ENCODE measurements at places on chromosomes 13 and 19.

GRCh38 chr13:95123726-95124125 is 177.5 kb downstream of the ABCC4 start:
- no peak for DNase-seq

GRCh38 chr13:78393286-78394142 is 209.8 kb downstream of the POU4F1 start:
- no peak for DNase-seq

DNA sequence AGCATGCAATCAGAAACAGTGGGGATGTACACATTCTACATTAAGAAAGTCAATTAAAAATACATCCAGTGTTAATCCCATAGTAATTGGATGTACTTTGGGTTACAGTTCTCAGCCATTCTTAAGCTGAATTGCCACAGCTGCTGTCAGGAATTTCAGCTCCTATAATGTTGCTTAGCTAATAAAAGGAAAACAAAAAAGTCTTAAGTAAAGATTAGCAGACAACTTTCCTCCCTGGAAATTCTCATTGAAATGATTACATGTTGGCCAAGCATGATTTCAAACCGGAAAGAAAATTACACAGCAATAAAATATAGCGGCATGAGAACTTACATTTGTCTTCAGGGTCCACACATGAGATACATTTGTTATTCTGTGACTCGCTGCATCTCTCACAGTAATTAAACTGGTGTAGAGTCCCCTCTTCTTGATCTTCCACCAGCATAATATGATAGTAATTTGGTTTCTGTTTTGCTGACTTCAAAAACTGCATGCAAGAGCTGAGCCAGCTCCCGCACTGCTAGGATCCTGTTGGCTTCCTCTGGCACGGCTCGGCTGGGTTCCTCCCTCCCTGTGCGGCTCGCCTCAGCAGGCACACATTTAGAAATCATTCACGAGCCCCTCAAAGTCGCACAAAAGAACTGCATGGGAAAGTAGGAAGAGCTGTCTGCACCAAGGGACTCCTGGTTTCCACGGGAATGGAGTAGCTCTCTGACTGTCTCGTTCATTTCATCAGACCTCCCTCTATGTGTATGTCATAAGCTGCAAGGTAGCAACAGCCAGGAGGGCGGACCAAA is at the start of gene HTR2A:
Gene HTR2A (minus strand): TSS at position 713 of the 797 bp plus-strand sequence. CDS start 1,147 bp downstream, outside the sequence.
- peak; percentile 2 for DNase-seq

- peak; percentile 40 for DNase-seq
Observed at GRCh38 chr19:17871878-17872250, at the start of gene SLC5A5. Gene SLC5A5 (plus strand): TSS chr19:17871945. CDS start chr19:17872320, 375 bp downstream.

DNA sequence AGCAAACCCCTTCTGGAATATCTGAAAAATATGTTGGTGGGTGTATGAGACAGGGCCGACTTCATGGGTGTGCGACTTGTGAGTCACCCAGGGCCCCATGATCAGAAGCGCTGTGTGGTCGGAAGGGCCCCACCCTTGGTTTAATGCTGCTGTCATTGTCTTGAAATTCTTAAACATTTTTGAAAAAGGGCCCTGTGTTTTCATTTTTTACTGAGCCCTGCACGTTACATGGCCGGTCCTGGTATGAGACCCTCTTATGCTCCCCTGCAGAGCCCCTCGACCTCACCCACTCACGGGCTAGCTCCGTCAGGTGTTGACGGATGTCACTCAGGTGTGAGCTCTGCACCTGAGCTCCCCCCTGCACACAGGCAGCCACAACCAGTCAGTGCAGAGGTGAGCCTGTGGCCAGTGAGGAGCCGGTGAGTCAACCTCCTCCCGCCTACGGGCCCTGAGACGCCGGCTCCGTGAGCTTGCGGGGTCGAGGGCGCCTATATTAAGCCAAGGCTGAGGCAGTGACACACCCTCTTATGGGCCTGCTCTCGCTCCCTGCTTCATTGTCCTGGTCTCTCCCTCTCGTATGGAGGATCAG is 27.7 kb downstream of the GADD45B start:
- no peak for DNase-seq

DNA sequence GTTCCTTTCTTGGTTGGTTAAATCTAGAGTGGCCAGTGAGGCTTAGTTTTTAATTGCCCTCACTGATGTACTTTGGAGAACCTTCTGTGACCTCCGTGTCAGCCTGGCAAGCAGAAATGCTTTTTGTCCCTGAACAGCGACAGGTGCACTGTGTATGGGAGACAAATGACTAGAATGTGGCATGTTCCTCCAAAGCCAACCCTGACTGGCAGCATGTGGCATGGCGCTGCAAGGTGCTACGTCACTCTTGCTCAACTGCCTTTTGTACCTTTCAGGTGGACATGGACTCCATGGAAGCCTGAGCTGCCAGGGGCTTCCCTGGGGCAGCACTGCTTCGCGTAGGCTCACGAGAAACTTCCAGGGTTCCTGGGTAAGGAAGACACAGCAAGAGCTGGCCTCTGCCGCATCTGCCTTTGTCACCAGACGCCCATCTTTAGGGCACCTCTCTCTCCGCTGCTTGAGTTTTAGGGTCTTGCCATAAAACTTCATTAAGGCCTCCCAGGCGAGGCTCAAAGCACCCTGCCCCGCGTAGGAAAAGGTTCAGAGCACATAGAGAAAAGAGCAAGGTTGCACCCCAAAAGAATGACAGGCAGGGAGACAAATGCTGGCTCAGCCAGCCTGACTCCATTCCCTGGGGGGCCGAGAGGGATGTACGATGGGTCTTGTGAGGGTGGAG is 167.1 kb upstream of the SOX1 start:
- DNase-seq = no peak

DNA sequence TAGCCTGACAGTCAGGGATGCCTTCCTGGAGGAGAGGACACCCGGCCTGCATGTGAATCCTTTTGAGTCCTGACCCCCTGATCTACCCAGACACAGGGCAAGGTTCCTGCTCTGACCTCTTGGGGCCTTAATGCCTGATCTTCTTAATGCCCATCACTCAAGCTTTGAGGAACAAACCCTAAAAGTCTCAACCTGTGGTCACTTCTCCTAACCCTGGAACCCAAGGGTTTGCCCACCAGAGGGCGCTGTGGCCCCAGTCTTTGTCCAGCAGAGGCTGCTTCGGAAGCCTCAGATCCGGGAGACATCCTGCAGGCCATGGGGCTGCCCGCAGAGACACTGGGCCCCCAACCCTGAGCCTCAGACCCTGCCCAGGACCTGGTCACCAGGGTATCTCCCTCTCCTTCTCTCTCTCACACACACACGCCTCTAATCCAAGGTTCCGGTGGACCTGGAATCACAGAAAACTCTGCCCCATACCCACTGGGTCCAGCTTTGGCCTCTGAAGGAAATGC is 9.8 kb upstream of the DPF1 start:
- peak; percentile 79 for DNase-seq

- no peak for DNase-seq
Observed at GRCh38 chr13:63393112-63393511, 1977.5 kb upstream of the PCDH20 start.
